ENCODE measurements at places on chromosomes 2 and 18.

DNA sequence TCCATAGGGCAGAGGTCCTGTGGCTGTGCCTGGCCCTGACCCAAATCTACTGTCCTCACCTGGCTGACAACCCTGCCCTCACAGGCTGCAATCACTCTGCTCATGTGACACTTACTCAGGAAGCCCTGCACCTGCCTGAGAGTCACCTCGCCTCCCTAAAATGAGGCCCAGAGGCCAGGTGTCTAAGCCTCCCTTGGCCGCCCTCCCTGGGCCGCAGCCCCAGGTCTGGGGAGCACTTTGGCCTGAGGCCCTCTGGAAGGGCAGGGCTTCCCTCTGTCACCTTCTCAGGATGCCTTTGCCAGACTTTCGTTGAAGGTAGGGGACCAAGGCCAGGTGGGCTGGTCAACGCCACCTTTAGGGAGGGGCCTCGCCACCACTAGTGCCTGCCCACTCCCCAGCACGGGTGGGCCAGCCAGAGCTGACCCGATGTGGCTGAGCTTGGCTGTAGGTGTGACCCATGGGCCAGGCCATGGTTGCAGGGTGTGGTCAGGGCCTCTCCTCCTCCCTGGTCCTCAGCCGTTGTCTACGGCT lies 6.1 kb upstream of the GPC1 start:
- no peak for DNase-seq

- no peak for DNase-seq
Measured at GRCh38 chr2:148483665-148484064, 160.9 kb upstream of the EPC2 start.

DNA sequence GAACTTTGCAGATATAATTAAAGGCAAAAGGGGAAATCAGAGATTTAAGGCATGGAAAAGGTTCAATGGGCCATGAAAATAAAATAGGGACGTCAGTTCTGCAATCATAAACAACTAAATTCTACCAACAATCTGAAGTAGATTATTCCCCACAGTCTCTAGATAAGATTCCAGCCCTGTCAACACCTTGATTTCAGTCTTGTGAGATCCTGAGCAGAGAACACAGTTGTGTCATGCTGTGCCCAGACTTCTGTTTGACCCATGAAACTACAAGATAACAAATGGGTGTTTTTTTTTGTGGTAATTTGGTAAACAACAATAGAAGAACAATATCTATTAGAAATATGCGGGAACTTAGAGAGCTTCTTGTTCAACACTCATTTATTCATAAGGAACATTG lies 66.2 kb upstream of the RIT2 start:
- no peak for DNase-seq

DNA sequence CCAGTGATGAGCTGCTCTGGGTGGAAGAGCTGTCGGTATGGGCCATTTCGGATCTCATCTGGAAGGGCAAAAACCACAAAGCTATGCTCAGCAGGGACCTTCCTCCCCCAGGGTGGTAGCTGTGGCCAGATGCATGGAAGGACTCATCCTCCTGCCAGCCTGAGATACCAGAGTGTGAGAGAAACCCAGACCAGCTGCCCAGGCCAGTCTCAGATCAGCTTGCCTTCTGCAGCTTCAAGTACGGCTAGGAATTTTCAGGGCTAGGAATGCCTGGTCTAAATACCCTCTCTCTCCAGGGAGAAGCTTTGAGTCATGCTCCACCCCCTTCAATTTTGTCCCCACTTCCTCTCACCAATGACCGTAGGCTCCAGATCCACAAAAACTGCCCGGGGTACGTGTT lies 1.4 kb upstream of the TUBA4B start:
- no peak for DNase-seq

DNA sequence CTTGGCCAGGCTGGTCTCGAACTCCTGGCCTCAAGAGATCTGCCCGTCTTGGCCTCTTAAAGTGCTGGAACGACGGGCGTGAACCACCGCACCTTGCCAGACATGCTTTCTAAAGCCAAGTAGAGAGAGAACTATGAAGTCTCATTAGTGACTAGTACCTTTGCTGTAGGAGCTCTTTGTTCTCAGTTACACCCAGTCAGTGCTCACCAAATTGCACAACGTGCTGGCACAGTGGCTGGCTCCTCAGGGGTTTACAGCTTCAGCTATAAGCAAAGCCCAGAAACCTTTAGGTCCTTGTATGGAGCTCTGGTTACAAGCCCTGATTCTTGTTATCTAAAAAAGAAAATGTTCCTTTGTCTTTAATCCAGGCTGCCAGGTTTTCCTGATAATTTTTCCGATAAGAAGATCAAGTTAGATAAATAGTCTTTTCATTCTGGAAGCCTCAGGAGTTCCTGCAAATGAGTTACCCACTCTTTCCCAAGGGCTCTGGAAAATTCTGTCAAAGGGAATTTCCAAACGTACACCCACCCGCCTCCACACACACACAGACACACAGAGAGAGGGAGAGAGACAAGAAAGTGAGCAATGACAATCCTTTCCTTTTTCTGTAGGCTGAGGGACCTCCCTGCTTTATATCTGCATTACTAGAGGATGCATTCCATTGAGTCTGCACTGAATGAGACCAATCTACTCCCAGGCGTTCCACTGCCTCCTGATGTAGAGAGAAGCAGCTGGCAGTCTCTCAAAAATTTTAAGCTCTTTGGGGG lies 100.2 kb upstream of the CSRNP3 start:
- DNase-seq: no peak

DNA sequence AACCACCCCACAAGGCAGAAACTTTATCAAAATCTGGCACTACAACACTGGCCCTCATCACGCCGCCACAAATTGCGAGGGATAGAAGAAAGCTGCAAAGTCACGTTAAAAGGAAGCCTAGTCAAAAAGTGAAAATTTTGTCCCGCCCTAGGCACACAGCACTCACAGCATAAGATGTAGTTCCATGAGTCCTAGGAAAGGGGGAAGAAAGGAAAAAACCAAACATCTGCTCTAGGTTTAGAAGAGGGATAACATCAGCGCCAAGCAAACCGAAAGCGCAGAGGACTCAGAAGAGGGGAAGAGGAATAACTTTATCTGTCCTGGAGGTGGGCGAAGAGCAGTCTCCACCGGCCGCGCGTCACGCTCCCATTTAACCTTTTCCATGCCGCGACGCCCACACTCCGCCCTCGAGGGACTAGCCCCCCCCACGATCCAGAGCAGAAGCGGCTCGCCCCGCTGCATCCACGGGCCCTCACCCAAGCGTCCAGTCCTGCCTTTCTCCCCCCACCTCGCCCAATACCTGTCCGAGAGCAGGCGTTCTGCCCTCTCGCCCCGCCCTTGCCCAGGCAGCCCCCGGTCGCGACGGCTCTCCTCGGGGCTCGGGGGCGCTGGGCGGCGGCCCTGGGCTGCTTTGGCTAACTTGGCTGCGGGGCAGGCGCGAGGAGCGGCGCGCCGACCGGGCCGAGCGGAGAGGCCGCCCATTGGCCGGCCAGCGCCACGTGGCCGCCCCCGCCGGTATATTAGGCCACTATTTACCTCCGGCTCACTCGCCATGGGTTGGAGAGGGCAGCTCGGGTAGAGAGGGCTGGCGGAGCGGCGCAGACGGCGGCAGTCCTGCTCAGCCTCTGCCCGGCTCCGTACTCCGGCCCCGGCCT lies at the start of gene HOXD1:
HOXD1 (plus strand) TSS at position 770 of the 875 bp plus-strand sequence. CDS start 134 bp downstream, outside the sequence.
- DNase-seq: no peak

DNA sequence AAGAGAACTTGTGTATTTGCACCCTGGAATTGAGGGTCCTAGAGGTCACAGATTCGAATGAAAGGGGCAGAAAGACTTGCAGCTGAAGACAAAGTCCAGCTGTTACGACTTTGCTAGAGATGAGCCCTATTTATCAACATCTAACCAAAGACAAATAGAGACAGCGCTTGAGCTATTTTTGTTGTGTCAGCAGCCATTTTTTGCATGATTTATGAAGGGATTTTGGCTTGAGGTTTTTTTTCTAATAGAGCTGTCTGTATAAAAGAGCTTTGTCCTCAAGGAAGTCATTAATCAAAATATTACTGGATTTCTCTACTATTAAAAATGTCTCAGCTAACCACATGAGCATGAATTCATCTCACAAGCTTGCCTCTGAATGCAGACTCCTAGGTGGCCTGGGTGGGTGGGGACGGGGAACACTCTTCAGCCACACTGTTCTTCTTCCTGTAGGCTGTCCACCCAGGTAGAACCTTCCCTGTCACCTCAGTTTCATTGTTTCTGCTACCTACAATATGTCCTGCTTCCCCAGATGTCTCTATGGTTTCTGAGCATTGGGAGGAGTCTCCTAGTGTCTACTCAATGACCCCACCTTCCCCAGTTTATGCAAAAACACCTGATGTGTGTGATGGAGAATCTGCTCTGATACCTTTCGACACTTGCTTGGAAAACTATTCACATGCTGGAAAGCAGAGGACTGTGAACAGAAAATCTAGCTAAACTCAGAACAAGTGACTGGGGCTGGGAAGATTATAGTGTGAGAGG lies 7.2 kb upstream of the CD226 start:
- no peak for DNase-seq

DNA sequence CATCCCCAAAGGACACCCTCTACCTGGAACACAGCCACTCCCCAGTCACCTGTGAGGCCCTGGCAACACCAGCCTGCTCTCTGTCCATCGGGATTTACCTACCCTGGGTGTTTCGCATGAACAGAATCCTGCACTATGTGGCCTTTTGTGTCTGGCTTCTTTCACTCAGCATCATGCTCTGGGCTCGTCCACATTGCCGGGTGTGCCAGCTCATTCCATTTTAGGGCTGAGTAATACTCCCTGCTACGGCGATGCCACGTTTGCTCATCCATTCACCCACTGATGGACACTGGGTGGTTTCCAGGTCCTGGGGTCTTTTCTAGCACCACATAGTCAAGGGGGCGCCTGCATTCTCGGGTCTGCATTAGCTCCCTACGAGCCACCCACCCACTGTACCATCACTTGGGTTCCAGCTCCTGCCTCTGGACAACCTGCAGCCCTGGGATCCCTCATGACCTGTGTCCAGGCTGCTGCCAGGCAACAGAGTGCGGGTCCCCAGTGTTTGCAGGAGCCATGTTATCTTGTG lies 22.0 kb downstream of the KCNF1 start:
- DNase-seq: no peak

DNA sequence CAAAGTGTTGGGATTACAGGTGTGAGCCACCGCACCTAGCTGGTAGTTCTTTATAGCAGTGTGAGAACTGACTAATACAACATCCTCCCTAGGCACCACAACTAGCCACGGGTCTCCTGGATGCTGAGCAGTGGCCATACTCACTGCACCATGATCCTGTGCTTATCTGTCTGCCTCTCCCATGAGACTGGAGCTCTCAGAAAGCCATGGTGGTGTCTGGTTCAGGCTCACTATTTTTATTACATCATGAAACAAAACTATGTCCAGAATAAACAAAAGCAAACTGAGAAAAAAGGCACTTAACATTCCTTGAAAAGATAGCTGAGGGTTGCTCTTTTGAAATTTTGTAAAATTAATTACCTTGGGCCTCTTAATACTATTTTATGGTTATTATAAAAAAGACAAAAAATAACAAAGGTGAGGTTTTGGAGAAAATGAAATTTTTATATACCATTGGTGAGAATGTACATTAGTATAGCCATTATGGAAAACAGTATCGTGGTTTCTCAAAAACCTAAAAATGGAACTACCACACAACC lies 90.7 kb upstream of the TFCP2L1 start:
- no peak for DNase-seq

DNA sequence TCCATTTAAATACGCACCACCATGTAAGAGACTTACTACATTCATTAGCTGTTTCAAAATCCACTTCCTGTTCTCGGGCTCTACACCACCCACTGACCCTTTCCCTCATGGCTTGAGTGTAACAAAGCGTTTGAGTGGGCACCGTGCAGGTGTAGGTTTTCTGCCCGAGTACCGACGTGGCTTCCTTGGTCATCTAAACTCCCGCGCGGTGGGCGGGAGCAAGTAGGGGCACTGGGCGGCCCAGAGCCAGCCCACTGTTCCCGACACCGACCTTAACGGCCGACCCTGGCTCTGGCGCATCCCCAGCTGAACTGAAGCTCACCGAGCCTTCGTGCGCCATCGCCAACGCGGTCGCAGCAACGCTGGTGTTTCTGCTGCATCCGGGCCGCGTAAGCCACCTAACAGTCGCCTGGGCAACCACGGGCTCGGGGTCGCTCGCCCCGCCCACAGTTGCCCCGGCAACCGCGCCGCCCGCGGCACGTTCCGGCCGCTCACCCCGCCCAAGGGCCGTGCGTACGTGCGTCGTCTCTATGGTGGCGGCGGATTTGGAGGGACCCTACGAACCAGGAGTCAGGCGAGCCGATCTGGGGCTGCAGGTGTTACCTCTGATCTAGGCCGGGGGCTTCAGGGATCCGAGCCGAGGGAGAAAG lies at the start of the genes C2orf81 and WDR54:
C2orf81 (minus strand) TSS at position 399 of the 650 bp plus-strand sequence; CDS start at position 340, 59 bp downstream.
WDR54 (plus strand) TSS at position 510 of the 650 bp plus-strand sequence. CDS start 424 bp downstream, outside the sequence.
- DNase-seq: peak; percentile 87

DNA sequence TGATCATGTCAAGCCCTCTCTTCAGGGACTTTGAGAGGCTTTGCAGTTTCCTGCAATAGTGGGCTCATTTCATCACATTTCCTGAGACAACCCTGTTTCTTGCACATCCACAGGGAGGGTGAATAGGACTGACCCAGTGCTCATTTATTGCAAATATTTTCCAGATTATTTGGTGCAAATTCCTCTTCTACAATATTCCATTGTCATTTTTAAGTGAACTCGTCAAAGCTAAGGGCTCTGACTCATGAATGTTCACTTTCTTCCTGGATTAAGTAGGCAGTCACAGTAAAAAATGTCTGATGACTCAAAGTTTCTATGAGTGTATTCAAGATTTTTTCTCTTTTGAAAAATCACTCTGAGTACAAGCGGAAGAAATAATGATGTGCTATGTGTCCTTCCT lies 225.5 kb upstream of the GALNT5 start:
- DNase-seq: no peak

- no peak for DNase-seq
Measured at GRCh38 chr2:132701810-132702209, 31.8 kb upstream of the LYPD1 start.

DNA sequence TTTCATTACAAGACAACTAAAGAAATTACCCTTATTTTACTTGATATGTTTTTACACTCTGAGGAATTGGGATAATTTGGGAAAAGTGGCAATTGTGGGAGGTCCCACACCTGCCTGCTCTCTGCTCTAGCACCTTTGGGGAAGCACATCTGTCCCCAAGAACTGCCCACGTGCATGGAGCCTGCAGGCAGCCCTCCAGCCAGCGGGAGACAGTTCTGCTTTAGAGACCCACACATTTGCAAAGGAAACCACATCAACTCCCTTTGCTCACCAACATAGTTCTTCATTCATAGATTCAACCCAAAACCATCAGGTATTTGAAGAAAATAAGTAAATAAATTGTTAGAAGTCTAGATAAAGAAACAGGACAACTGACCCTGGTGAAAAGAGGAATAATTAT lies 239.9 kb upstream of the ID2 start:
- no peak for DNase-seq

- no peak for DNase-seq
Measured at GRCh38 chr2:18903750-18904149, 314.4 kb upstream of the NT5C1B start.

DNA sequence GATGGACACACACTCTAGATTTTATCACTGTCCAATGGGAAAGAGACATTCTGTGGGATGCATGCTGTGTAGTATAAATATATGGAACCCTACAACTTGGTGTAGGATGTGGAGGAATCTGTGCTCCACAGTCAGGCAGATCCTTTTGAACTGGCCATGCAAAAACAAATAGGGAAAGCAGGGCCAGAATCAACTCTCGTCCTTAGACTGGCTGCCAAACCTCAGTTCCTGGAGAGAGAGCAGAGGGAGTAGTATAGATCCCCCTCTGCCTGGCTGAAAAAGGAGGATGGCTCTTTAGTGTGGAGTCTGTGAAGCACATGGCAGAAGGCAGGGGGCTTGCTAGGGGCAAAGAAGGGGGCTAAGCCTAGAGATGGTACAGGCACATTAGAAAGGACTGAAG lies 84.7 kb downstream of the LYPD6 start:
- no peak for DNase-seq

- DNase-seq: no peak
Measured at GRCh38 chr18:51092117-51092516, 62.1 kb downstream of the SMAD4 start.

Data from T-helper 17 cell (primary cell).